Activated CD4-positive, alpha-beta T cell treated with anti-CD3 and anti-CD28 coated beads, Interleukin-2, amount 50 U/mL, for 48 hours (primary cell): ENCODE measurements at places on chromosomes 16 and 17.

- DNase-seq: no peak
These were observed 32.5 kb upstream of the RAI1 start for GRCh38 chr17:17648762-17649161.

DNA sequence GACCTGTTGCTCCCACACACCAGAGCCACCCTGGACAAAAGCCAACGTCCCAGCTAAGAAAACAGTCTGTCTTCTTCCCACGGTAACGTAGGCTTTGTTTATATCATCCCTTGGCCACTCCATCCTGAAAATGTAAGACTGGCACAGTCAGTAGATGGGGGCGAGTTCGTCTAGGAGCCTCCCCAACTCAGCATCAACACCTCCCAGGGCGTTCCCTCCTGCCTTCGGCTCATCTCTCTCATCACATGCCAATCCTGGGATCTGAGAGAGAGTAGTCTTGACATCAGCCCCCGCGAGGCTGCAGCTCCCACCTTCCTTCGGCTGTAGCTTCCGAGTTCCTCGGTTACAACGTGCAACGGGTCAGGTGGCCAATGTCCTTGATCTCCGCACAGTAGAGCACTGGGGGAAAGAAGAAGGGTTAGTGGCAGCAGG is 894 bp downstream of the RNF227 start:
- no peak for DNase-seq

DNA sequence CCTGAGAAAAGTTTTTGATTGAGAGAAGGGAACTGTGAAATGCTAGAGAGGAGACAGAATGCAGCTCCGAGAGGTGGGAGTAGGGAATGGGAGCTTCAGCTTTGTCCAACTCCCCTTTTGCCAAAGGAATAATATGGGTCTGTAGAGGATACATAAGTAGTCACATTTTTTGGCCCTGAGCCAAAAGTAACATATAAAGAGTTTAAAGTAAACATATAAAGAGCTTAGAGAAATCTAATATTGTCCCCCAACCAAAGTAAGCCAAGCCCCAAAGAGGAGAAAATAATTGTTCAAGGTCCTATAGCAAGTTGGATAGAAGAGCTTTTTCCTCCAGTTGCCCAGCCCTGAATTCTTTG is 215.1 kb downstream of the TMEM114 start:
- no peak for DNase-seq

DNA sequence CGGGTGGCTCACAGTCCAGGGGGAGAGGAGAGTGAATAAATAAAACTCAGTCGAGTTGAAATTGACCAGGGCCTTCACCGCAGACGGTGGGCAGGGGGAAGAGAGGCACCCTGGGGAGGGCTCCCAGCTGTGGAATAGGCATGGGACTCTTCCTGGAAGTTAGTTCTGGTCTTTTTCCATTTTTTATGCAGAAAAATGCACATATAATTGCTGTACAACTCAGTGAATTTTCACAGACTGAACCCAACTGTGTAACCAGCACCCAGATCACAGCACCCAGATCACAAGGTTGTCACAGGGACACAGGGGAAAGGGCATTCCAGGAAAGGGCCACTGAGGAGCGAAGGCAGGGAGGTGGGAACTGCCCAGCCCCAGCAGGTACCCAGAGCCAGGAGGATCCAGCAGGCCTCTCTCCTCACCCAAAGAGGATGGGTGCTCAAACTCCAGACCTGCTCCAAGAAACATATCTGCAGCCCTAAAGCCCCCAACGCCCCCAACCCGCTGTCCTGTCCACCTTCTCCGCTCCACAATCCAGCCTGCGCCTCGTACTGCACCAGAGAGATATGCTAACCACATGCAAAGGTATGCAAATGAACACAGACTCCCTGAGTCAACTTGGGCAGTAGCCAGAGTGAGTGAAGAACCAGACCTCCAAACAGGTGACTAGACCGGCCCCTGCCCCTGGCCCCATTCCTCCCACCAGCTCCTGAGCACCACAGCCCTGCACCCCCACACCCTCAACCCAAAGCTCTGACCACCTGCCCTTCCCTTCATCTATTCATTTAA is 29.1 kb upstream of the EIF1 start:
- no peak for DNase-seq

GRCh38 chr16:64392456-64392855 is 729.4 kb downstream of the CDH11 start:
- DNase-seq: no peak

DNA sequence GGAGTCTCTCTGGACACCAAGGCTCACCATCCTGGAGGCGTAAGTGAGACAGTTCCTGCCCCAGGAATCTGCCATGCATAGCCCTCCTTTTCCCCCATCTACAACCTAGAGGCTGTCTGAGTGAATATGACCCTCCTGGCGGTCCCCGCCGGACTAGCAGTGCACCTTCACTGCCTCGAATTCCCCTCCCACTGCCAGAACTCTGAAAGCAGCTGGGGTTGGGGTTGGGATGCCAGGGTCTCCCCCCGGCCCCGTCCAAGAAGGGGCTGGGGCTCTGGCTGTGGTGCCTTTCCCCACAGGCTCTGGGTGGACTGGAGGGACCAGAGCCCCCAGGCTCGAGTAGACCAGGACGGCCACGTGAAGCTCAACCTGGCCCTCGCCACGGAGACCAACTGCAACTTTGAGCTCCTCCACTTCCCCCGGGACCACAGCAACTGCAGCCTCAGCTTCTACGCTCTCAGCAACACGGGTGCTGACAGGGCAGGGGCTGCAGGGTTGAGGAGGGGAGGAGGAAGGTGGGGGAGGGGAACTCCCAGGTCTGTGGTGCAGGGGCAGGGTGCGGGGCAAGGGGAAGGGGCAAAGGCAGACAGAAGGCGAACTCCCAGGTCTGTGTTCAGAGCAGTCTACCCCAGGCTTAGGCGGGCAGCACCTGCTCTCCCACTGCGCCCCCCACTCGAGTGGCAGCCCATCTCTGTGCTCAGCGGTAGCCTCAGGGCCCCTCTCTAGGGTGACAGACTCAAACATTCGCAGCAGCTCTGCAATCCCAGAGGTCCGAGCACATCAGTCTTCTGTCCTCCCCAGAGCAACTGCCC is 1.2 kb downstream of the ZACN start:
- peak; percentile 18 for DNase-seq

GRCh38 chr16:72987480-72987901 is 60.4 kb downstream of the ZFHX3 start:
- DNase-seq: no peak

DNA sequence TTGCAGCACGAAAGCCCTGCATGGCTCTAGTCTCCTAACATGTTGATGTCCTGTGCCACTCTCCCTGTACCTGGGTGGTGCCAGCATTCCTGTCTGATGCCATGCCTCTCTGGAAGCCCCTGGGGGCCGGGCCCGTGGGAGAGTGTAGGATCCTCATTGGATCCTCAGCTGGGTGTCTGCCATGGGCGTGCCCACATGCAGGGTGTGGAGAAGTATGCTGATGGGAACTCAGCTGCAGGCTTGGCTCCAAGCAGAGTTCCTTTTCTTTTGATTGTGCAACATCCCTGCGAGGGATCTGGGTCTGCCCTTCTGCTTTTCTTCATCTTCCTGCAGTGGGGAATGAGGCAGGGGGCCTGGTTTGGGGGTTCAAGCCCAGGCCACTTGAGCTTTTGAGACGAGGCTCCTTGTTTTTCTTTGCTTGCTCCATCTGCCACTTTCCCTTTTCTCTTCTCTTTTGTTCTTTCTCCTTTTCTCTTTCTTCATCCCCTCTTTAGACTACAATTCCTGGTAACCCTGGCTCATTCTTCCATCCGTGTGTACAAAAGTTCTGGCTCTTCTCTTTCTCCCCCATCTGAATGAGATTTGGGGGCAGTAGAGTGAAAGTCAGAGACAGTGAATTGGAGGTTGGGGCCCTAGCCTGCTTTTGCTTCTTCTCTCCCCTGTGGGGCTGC is 32.9 kb downstream of the KSR1 start:
- no peak for DNase-seq
